ENCODE measurements at places on chromosomes 6 and 20. TPM values are rescaled to one million over a fixed set of nuclear protein-coding genes. Genes with fewer than 3 reads are reported as not detected.

The GATA5 gene
- polyA plus RNA-seq = not detected

- DNase-seq = no peak
Measured at GRCh38 chr6:34950849-34951248, 61.8 kb downstream of the ANKS1A start.

GRCh38 chr6:110432285-110432900, 17.0 kb upstream of the DDO start:
- no peak for DNase-seq

DNA sequence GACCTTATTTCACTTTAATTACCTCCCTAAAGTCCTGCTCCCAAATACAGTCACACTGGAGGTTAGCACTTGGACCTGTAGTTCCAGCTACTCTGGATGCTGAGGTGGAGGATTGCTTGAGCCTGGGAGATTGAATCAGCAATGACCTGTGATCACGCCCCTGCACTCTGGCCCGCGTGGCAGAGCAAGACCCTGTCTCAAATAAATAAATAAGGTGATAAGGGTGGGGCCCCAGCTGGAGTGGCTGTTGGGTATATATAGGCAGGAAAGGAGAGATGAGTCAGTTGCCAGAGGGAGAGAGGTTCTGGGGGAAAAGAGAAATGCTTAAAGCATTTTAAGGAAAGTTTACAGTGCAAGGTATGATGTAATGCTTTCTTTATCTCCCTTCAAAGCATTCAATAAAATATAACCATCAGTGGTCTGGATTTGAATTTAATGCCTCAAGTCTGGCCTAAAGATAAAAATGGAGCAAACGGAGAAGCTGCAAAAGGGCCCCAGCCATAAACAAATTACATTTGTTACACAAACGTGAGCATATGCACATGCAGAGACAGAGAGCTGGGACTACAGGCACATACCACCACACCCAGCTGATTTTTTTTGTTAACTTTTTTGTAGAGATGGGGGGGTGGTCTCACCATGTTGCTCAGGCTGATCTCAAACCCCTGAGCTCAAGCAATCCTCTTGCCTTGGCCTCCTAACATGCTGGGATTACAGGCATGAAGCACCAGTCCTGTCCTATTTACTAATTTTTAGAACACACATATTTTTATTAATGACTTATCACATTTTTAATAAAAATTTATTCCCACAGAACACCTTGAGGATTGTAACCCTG, 6.1 kb upstream of the PM20D2 start:
- peak; percentile 29 for DNase-seq
